ENCODE measurements at places on chromosomes 1 and 21.

DNA sequence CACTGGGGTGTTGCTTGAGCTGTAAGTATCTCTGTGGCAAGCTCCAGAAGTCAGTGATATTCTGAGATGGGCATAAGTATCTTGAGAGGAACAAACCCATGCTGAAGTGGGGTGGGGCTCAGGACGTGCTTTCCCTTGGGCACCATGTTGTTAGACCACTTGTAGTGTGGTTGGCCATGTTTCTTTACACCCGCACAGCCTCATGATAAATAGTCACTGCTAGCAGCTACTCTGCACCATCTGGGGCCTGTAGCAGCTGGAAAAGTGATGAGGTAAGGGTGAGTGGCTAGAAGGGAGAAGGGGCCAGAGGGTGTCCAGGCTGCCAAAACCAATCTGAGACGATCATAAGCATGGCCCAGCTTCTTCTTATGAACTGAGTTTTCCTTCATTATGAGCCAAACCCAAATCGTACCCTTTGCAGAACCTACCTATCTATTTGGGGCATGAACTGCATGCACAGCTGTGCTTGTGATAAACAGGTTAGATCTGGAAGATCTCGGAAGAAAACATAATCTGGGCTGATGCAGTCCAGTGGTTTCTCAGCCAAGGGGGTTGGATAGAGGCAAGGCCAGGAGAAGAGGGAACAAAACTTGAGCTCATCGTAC lies 91.9 kb upstream of the IRF2BP2 start:
- no peak for DNase-seq

DNA sequence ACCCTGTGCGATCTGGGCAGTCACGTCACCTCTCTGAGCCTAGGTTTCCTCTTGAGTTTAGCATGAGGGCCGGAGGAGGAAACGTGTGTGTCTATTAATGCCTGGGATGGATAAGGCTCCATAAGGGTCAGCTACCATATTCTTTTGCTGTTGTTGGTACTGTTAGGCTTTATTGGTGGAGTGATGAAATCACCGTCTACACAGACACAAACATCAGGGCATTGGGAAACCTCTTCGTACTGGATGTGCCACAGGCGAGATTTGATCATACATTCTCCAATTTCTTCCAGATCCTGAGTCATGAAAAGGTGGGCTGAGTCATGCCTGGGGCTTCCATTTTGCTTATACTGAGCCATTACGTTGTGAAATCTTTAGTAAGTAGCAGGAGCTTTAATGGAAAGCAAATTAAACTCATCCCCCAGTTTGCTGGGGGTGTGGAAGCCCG lies 24.9 kb upstream of the GRHL3 start:
- no peak for DNase-seq

- no peak for DNase-seq
Observed at GRCh38 chr1:61740751-61741700, 1.3 kb upstream of the PATJ start.

GRCh38 chr1:78676347-78676982 lies 26.8 kb downstream of the IFI44 start:
- peak; percentile 19 for DNase-seq

GRCh38 chr21:34311561-34312330 lies 52.1 kb upstream of the KCNE2 start:
- no peak for DNase-seq

GRCh38 chr1:158115126-158115525 lies 65.6 kb upstream of the CD1D start:
- DNase-seq = no peak

DNA sequence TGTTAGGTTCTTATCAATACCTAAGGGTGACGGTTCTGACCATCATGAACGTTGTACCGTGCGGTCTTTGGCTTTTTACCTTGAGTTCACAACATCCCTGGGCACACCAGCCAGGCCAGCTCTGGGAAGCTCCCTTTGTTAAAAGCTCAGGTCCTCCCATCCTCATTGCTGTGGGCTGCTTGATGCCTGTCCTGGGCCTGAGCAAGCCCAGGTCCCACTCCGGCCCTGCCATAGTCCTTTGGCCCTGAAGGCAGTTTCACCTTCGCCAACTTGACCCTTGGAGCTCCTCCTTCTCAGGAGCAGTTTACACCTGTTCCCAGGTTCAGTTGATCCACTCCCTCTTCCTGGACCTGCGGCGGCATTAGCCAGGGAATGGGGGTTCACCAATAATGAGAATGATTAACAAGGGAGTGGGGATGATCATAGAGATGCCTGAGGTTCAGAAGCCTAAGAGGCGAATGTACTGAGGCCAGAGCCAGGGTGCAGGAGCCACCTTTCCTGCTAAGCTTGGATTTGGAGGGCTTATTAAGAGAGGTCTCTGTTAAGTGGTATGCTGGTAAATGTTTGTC lies 40.2 kb downstream of the DHCR24 start:
- no peak for DNase-seq

- DNase-seq = no peak
Observed at GRCh38 chr1:235507623-235508022, 3.4 kb upstream of the B3GALNT2 start.

- no peak for DNase-seq
Observed at GRCh38 chr1:73674945-73675561, 522.9 kb downstream of the LRRIQ3 start.

DNA sequence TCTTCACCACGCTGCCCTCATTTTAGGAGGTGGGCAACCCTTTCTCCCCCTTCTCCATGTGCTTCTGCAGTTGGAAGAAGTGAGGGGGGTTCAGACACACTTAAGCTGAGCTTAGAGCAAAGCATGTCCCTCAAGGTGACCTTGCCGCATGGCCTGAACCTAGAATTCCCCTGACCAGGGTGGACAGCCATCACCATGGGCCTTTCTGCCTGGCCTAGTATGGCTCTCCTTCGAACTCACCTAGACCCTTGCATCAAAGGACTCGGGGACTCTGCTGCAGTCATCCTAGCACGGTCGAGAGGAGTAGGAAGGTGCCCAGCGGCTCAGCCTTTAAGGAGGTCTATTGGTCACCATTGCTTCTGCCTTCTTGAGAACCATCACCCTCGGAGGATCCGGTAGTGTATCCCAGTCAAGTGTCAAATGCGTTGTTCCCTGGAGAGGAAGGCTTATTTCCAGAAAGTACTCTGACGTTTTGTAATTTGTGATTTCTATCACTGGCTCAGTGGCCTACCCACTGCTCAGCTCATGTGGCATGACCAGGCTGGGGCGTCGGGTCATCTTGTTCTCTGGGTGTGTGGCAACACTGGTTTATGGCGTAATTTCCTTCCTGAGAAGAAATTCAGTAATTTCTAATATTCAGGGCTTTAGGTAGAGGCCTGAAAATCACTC lies at the start of gene KCNE1:
Gene KCNE1, minus strand, starts transcription at position 424 of the 669 bp plus-strand sequence. CDS start 62,576 bp downstream, outside the sequence.
- no peak for DNase-seq

GRCh38 chr1:25544819-25545218 lies 1.4 kb downstream of the LDLRAP1 start:
- DNase-seq = no peak

DNA sequence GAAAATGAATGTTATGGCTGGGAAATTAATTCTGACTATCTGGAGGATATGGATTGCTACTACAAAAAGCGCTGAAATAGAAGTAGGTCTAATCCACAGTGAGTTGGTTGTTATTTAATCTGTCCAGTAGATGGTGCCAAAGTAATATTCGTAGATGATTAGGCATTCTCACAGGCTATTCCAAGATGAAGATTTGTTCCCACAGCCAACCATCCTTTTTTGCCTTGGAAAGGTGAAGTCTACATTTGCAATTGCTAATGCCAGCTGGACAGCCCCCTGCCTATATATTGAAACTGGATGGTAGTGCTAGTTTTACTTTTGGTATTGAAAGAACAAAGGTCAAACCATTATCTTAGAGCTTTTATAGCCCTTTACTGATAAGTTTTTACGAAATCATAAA lies 43.8 kb downstream of the RBM11 start:
- DNase-seq = no peak

DNA sequence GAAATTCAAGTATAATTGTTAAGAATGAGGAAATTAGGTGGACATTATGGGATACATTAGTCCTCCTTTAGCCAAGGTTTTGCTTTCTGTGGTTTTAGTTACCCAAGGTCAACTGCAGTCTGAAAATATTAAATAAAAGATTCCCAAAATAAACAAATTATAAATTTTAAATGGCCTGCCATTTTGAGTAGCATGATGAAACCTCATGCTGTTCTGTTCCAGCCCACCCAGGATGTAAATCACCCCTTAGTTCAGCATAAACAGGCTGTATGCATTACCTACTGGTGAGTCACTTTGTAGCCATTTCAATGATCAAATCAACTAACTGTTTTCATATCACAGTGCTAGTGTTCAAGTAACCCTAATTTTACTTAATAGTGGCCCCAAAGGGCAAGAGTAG lies 132.5 kb upstream of the LYPLAL1 start:
- DNase-seq = no peak

GRCh38 chr1:243748706-243749283 lies 101.2 kb downstream of the AKT3 start:
- DNase-seq = peak; percentile 34

DNA sequence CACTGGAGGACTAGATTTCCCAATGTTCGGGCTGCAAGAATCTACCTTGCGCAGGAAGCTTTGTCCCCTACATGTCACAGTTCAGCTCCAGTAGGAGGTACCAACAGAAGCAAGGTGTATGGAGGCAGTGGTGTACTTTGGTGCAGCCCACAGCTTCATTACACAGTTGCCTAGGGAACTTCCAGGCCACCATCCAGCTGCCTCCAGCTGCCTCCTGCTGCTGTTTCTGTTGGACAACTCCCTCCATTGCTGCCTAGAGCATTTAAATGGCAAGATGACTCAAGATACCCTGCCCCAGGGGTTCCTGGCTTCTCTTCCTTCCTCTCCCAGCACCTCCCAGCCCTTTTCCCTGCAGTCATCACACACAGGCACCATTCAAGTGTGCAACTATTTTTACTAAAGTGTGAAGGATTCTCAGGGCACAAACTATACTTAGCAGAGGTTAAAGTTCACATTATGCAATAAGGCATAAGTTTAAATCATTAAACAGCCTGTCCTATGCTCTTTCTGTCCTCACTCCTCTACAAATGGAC lies 39.0 kb upstream of the ATP1A1 start:
- no peak for DNase-seq

DNA sequence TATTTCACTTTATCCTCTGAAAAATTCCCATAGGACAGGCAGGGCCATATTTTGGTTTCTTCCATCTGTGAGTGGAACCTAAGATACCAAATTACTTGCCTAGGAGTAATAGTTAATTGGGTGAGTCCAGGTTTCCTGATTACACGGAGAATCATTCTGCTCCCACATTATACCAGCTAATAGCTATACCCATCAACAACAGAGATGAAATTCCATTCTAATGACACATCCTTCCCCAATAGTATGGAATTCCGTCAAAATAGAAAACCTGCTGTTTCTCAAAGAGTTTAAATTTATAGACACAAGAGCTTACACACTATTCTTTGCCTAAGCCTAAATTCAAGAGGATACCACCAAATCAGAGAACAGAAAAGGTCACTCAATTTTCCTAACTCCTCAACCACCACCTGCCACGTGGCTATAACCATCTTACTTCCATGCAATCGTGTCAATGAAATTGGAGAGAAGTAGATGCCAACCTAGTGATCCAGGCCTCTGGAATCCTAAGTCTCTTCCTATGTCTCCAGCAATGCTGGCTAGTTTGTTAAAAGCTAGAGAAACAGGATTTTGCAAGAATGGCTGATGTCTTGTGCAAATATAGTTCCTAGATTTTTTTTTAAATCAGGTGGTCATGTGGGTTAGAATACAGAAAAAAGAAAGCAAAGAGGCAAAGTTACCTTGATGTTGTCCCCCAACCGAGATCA lies 6.2 kb downstream of the PPT1 start:
- DNase-seq = no peak

DNA sequence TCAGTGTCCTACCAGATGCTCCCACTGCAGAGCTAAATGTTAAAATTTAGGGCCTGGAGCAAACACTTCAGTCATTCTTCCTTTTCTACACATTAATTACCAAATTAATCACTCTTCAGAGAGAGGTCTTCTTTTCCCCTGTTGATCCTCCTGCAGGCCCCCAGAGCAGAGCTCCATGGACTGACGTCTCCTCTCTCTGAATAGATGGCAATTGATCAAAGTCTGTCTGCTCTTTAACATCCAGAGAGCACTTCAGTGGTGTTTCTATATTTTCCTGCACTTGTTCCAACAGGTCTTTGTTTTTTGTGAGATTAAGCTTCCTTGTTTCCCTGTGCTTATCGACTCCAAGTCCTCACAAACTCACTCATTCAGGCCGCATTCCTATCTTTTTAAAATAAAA lies 239.3 kb downstream of the SIPA1L2 start:
- no peak for DNase-seq

- peak; percentile 30 for DNase-seq
Observed at GRCh38 chr1:32972814-32973428, 8.3 kb upstream of the RNF19B start.

DNA sequence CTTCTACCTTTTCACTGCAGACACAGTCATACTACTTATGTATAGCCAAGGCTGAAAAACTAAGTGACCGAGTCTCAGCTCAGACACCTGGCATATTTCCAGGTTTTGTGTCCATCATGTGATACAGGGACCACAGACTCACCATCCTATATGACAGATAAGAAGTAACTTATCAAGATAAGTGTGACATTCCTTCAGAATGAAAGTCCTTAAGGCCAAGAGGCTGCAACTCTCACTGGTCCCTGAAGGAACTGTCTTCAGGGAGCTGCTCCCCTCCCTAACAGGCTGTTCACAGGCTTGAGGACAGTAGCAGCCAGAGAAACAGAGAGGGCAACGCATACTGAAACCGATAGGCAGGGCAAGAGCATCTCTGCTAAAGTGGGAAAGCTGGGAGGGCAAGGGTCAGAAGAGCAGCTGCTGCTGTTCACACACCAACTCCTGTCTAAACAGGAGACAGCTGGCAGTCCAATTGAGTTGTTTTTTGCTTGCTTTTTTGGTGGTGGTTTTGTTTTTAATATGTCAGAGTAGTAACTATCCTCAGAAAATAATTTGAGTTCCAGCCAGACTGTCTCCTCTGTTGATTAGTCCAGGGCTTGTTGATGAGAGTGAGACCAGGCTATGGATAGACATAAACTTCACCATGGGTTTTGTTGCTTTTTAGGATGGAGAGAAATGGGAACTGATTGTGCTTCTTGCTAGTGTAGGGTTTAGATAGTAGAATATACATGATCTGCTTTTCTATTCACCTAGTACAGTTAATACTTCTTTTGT lies 67.7 kb downstream of the MACF1 start:
- no peak for DNase-seq

- no peak for DNase-seq
Observed at GRCh38 chr1:47468709-47469389, 31.0 kb downstream of the FOXD2 start.

GRCh38 chr1:234148350-234148749 lies 224.9 kb upstream of the COA6 start:
- DNase-seq = no peak

GRCh38 chr1:100413035-100413434 lies 60.7 kb downstream of the CDC14A start:
- no peak for DNase-seq

GRCh38 chr1:199223936-199224335 lies 585.1 kb downstream of the PTPRC start:
- DNase-seq = no peak

DNA sequence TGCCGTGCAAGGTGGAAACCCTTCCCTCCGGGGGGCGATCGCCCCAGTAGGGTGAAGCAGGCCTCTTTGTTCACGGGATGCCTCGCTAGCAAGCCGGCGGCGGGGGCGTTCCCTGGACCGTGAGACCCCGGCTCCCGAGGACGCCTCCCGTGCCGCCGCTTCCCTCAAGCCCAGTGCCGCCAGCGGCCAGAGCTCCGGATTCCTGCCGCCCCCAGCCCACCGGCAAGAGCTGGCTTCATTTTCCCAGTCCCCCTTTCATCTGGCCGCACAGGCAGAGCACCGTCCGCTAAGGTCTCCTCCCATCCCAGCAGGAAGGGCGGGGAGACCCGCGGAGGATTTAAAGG lies 16.3 kb downstream of the IER5 start:
- no peak for DNase-seq

- DNase-seq = peak; percentile 33
Observed at GRCh38 chr1:93021539-93022134, 57.4 kb upstream of the MTF2 start.

Data from GM12891 (cell line).